Thyroid gland (tissue), 4 donors: ENCODE measurements at places on chromosomes 1 and 21. TPM values are rescaled to one million over a fixed set of nuclear protein-coding genes. Genes with fewer than 3 reads are reported as not detected.

The ATP1A4 gene
- not detected for total RNA-seq

DNA sequence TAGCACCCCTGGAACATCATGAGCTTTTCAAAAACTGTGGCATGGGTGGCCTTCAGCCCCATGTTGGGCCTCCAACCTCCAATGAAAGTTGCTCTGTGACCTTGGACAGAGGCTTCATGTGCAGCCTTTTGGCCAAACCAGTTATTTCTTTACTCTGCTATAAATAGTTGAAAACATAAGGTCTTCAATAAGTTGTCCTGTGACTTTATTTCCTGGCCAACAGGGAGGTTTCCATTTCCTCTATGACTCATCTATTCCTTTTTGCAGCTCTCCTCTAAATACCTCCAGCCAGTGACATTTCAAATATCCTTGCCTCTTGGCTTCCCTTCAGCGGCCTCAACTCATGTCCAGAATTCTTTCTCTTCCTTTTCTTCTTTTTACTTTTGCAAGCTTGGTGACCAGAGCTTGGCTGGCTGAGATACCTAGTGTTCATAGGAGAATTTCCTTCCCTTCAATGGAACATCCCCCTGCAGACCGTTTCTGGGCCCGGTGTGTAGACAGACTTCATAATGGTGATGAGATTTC is 22.7 kb upstream of the TRIM67 start:
- no peaks in the 10 kb centered on the region for H3K4me1 ChIP-seq
- H3K36me3 ChIP-seq = no peaks in the 10 kb centered on the region
- no peaks in the 10 kb centered on the region for H3K27me3 ChIP-seq
- DNase-seq = no peak
- H3K4me3 ChIP-seq = no peak overlapping the region

DNA sequence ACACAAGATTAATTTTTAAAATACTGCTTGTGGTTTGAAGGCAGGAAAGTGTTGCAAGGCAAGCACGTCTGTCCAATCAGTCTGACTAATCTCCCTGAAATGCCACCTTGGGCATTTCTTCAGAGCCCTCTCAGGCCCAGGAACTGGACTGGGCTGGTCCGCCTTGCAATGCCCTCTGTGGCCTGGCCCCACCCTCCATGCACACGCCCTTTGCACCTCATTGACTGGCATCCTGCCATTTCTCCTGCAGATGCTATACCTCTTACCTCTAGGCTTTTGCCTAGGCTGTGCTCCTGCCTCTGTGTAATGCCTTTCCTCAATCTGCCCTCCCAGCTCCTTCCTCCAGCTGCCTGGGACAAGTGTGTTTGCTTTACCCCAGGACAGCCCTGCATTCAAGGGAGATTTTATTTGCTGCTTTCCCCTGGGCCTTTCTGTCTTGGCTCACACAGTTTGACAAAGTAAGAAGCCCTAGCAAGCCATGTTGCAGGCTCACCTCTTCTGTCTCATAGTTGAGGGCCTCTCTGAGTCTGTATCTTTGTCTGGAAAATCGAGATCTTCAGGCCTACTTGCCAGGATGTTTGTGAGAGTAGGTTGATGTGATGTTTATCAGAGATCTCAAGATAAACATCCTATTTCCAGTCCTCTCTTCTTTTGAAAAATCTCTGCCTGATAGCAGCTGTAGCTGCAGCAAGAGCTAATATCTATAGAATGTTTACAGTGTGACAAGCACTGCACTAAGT is 149.2 kb upstream of the JUN start:
- no peaks in the 10 kb centered on the region for H3K36me3 ChIP-seq
- H3K27me3 ChIP-seq = no peaks in the 10 kb centered on the region
- H3K4me1 ChIP-seq = peaks cover 11% of the 10 kb centered on the region

GRCh38 chr1:43388613-43389012 is 987 bp downstream of the MED8 start:
- peaks cover 36% of the 10 kb centered on the region for H3K36me3 ChIP-seq
- no peak for DNase-seq
- no peak overlapping the region for H3K27ac ChIP-seq
- no peaks in the 10 kb centered on the region for H3K27me3 ChIP-seq
- H3K4me1 ChIP-seq = peaks cover 22% of the 10 kb centered on the region

The PLEKHN1 gene
- not detected for total RNA-seq
